ENCODE measurements at places on chromosomes 2 and 18.

DNA sequence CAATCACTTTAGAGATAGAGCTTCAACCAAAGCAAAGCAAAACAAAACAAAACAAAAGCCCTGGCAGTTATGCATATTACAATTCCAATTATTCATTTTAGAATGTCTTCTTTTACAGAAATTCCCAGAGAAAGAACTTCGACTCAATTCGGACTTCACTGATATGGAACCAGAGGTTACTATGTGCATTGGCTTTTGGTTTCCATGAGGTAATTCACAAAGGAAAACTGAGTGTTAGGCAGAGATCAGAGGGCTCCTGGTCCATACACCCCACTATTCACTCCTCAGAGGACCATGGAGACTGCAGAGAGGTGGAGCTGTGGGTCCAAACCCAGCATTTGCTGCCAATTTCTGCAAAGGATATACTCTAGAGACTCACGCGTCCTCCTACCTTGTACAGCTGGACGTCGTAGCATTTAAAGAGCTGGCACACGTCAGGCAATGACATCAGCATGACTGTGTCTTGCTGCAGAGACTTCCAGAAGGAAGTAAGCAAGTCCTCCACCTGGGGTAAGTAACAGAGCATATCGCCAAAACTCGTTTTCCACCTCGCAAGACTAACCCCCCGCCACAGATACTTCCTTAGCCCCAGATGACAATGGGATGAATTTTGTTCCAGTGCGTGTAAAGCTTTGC, 31.3 kb upstream of the CREG2 start:
- no peak for DNase-seq

GRCh38 chr2:86081724-86082123, 24.0 kb downstream of the POLR1A start:
- no peak for DNase-seq

GRCh38 chr2:135563793-135564192, 32.5 kb downstream of the R3HDM1 start:
- no peak for DNase-seq

- no peak for DNase-seq
These were observed 32.2 kb upstream of the GLI2 start for GRCh38 chr2:120703330-120703994.

- no peak for DNase-seq
These were observed 31.8 kb downstream of the KLF7 start for GRCh38 chr2:207133820-207134519.

DNA sequence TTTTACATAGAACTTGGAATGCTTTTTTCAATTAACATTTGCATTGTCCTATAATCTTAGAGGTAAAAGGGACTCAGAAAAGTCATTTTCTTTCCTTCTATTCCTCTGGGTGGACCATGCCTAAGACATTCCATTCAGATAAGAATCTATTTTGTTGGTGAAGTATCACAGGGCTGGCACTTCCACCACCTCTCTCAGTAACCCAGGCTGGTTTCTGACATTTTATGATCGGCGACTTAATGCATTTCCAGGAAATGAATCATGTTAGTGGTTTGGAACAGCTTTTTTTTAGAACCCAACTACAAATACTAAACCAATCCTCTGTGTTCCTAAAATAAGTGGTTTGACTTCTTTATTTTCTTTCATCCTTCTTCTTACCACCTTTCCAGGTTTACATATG, 27.0 kb downstream of the GAD1 start:
- no peak for DNase-seq

DNA sequence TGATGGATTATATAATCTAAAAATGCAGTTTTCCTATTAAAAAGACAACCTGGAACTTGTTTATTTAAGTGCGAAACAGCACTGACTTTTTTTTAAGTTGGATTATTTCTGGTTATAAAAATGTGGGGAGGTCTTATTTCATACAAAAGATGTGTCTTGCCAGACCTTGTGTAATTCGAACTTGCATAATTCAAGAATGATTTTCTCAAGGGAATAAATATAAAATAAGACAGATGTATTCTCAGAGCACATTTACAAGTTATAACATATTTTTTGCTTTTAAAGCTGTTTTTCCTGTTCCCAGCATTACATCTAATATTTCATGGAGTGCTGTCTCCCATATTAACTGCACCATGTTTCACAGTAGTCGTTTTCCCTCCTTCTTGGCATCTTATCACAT, 263.1 kb downstream of the CDH20 start:
- no peak for DNase-seq

- DNase-seq: no peak
These were observed 223.0 kb downstream of the UBE2E3 start for GRCh38 chr2:181203412-181203811.

GRCh38 chr2:133817680-133818566, 249.7 kb upstream of the NCKAP5 start:
- no peak for DNase-seq

- no peak for DNase-seq
These were observed 754.0 kb upstream of the SOX11 start for GRCh38 chr2:4938206-4938605.

DNA sequence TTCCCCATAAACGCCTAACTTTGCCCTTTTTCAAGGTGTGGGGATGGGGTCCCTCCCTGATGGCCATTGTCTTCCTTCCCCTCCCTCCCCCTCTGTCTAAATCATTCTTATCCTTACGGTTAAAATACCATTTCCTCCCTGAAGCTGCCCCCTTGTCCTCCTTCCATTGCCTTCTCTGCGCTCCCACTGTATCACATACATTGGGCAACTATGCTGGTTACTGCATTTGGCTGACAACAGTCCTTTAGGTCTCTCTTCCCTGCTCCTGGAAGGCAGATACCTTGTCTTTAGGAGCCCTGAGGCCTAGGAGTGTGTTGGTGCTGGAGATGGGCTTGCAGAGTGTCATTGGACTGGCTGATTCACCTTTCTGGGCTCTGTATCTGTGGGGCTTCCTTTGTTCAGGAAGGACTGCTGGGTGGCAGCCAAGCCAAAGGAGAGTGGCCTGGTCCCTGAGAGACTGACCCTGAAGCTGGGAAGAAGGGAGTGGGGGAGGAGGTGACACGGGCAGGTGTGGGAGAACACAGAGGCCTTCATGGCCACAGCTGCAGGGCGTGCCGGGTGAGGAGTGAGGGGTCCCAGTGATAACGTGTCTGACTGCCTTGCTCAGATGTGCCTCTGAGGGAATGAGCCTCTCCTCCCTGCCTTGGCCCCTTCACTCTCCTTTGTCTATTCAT, 2.2 kb downstream of the WNT6 start:
- DNase-seq: no peak

- no peak for DNase-seq
These were observed 39.7 kb upstream of the LYPD6B start for GRCh38 chr2:148998831-148999200.

DNA sequence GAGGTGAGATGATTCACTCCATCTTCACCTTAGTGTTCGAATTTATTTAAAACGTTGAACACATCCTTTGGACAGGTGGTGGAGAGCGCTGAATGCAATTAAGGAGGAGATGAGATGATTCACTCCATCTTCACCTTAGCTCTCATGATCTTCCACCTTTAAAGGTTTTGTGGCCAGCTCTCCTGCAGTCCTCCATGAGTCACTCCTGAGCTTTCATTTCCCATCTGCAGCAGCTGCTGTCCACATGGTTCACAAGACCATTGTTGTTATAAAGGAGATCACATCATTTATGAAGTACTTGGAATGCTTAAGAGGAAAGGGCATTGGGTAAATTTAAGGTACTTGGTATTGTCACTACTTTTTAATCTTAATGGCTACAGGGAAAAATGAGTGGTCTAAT, 298.5 kb downstream of the PAX3 start:
- DNase-seq: no peak

DNA sequence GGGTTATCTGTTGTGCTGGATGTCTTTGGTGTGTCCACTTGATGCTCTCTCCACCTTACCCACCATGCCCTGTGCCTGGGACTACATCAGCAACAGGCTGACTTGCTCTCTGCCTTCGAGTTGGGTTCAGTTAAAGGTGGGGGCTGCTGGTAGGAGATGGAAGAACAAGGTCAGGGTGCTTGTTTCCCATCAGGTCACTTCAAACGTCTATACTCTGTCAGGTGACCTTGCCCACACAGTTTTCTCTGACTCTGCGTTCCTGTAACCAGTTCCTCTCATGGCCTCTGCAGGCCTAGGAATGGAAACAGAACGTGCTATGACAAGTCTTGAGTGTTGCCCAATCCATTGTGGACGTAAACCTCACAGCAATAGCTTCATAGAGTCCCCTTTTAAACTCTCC, 38.4 kb upstream of the PAPOLG start:
- DNase-seq: no peak

GRCh38 chr2:21633466-21633865, 509.7 kb downstream of the TDRD15 start:
- DNase-seq: no peak

- DNase-seq: no peak
These were observed 835.9 kb upstream of the CHAC2 start for GRCh38 chr2:52931660-52932059.

GRCh38 chr2:122029456-122029855, 274.0 kb downstream of the TSN start:
- DNase-seq: no peak

DNA sequence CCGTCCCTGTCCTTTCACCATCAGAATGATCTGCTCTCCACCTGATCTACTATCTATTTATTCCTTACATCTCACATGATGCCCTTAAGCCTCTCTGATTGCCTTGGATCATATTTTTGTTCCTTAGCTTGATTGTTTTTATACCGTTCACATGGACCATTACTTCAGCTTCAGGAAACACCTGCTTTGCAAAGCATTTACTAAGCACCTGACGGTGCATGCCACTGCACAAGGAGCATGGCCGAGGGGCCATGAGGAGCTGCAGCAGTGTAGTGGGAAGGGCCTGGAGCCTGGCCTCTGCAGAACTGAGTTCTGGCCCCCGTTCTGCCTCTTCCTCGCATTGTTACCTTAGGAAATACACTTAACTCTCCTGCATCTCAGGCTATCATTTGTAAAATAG, 124.1 kb upstream of the NDUFV2 start:
- no peak for DNase-seq

DNA sequence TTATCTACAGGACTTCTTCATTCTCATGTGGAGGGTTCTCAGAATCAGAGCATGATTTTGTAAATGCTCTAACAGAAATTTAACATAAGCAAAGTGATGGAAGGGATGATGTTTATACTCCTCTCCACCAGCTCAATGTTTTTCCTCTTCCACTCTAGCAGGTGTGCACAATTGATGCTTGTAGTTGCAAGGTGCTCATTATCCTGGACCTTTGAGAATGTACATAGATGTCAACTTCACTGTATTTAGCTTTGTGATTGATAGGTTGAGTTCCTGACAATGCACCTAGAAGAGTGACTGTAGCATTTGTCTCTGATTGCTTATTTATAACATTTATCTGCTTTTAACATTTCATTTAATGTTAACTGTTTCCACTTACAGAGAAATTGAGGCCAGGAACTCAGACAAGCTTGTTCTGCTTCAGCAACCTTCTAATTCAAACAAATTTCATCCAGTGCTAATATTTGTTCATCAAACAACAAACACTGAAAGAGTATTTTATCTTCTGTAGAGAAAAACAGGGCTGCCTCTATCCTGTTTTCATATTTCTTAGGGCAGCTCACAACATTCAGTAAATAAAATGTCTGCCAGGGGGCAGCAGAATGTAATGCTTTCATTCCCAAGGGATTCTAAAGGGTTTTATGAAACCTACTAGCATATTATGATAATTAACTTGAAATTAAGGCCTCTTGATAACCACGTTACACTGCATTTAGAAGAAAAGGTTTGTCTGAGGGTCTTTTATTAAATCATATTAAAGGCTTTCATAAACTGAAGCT, 127.9 kb upstream of the NOL4 start:
- DNase-seq: no peak

DNA sequence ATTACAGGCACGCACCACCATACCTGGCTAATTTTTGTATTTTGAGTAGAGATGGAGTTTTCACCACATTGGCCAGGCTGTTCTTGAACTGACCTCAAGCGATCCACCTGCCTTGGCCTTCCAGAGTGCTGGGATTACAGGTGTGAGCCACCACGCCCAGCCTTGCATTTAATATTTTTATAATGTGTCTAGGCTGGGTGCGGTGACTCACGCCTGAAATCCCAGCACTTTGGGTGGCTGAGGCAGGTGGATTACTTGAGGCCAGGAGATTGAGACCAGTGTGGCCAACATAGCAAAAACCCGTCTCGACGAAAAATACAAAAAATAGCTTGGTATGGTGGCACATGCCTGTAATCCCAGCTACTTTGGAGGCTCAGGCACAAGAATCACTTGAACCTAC, 3.2 kb downstream of the RPL37A start:
- no peak for DNase-seq

DNA sequence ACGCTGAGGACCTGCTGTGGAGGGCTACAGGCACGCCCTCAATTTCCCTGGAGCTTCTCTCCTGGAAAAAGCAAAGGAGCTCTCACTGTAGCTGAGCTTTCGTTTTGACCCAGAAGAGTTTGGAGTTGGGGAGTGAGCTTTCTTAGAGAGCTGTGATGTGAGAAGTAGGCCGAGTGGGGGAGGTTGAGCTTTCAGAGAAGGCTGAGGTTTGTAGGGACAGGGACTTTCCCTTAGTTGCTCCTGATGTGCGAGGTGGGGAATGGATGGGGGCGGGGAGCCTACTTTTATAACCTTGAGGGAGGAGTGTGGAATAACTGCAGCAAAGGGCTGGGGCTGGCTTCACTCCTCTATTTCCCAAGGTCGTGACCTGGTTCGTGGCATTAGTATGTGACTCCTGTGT, 47.1 kb downstream of the ZNF532 start:
- DNase-seq: no peak

DNA sequence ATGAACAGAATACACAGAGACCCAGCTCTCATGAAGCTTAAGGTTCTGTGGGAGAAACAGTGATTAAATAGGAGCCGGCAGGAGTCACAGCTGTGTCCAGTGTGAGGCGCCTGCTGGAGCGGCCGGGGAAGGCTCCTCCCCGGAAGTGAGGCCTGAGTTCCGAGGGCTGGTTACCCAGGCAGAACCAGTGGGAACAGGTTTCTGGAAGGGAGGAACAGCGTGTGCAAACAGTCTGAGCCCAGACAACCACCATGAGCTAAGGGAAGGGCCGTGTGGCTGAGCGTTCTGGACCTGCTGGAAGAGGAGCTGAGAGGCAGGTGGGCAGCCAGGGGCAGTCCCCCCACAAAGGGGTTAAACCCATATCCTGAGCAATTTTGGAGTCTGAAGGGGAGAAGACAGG, 26.0 kb upstream of the NPAS2 start:
- no peak for DNase-seq

Data from stimulated activated CD8-positive, alpha-beta memory T cell treated with anti-CD3 and anti-CD28 coated beads, Interleukin-7, amount 100 ng/mL, for 1 hour (primary cell).